ENCODE measurements at places on chromosomes 12 and 14.

GRCh38 chr14:60839657-60840056 lies 105.1 kb downstream of the MNAT1 start:
- DNase-seq: no peak

DNA sequence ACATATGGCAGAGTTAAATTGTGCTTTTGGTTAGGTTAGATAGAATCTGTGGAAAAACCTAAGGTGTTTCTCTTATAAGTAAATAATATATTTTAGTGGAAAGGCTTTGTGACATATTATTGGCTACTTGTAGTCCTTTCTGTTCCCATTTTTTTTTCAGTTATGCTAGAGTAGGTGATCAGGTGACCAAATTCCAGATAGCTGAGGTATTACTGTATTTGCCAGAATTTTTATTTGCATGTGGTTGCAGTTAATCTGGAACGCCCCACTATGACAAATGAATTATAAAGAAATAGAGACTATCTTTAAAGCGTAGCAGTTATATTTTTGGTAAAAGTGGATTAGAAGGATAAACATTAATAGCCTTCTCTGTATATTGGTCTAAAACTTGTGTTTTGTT lies 52.0 kb downstream of the ARHGAP5 start:
- DNase-seq: no peak

- no peak for DNase-seq
Measured at GRCh38 chr14:41875116-41875515, 268.4 kb downstream of the LRFN5 start.

GRCh38 chr14:101620821-101621785 lies 59.8 kb downstream of the DIO3 start:
- no peak for DNase-seq

DNA sequence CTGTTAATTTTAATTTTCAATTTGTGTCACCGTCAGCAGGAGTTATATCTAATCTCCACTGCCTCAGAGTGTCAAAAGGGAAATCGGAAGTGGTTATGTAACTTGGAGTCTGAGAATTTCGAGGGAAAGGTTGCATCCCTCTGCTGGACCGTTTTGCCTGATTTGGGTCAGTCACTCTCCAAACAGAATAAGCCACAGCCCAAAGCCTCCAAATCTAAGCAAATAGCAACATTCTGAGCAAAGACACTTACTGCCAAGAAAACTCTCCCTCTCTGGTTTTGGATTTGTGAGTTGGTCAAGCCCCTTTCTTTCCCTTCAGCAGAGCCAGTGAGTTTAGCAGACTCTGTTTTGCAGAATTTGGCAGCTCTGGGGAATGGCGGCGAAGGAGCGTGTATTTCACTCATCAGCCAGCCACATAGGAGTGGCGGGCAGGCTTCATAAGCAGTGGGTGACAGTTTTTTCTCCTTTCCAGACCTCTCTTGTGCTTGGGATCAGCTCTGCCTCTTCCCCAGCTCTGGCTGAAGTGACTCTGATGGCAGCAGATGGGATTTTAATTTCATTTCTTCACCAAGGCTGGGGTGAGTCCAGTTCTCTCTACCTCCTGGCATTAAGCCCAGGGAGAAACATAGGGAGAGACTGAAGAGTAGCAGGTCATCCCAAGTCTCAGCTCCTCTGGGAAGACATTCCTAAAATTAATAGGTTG lies 218.7 kb upstream of the NOS1 start:
- no peak for DNase-seq

DNA sequence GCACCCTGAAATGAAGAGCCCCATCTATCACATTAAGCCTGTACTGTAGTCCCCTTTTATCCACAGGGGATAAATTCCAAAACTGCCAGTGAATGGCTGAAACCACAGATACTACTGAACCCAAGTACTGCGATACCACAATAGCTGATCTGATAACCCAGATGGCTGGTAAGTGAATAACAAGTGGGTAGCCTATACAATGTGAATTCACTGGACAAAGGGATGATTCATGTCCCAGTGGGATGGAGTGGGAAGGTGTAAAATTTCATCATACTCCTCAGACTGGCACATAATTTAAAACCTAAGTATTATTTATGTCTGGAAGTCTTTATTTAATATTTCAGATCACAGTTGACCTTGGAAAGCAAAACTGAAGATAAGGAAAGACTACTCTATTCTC lies 201.3 kb downstream of the GPHN start:
- no peak for DNase-seq

GRCh38 chr12:117664169-117664568 lies 302.7 kb upstream of the NOS1 start:
- no peak for DNase-seq

DNA sequence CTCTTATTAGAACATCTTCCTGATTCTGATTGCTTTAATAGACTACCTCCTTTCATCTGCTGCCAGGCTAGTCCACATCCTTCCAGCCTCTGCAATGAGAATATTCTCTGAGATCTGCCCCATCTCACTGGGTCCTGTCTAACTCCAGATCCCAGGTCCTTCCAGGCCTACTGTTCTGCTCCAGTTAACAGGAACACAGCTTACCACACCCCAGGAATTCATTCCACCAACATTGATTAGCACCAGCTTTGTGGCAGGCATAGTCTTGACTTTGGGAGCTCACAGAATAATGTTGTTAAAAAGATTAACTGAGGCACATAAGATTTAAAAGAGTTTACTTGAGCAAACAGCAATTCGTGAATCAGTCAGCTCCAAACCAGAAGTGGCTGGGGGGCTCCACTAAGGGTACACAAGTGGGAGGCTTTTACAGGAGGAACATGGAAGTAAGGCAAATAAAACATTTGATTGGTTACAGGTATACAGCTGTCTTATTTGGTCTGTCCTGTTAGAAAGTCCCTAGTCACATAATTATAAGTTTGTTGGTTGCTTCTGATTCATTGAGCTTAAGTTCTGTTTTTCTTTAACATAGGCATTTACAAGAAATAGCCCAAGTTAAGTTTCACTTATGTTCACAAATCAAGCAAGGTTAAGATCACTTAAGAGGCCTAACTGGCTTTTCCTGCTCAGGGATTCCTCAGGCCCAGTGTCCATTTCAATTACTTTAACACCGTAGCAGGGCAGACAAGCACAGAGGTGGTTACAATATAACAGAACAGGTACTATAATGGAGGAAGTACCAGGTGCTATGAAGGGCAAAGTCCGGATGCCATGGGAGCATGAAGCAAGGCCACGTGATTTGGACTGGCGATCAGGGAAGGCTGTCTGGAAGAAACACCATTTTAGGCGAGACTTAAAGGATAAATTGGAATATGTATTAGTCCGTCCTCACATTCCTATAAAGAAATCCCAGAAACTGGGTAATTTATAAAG lies 12.2 kb upstream of the MYH7 start:
- no peak for DNase-seq

DNA sequence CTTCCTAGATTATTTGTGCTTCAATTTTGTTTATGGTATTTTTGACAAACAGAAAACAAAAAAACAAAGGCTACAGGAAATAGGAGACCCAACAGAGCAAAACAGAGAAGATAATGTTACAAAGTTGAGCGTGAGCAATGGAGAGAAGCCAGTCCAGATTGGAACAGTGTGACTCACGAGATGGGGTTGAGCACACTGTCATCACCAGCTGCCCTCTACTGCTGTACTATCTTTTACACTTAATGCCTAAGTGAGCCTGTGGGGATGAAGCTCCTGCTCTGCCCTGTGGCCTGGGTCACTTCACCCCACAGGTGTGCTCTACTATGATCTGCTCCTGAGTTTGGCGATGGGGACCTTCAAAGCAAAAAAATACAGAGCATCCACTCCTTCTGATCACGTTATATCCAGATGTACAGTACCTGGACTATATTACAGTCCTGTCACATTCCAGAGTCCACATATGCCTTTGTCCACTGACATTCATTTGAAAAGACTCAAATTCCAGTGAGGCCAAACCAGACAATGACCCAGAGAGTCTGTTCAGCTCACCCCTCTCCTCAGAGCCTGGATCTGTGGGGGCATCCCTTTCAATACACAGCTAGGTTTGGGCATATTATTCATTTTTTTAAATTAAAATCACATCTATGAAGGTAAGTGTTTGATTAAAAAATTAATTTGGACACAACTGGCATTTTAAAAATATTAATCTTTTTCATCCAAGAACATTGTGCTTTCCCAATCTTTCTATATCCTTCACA lies 4.4 kb downstream of the IPO8 start:
- no peak for DNase-seq

- no peak for DNase-seq
Measured at GRCh38 chr12:132227118-132227517, 82.9 kb downstream of the NOC4L start.

GRCh38 chr12:91379051-91379775 lies 196.6 kb upstream of the DCN start:
- DNase-seq: no peak

DNA sequence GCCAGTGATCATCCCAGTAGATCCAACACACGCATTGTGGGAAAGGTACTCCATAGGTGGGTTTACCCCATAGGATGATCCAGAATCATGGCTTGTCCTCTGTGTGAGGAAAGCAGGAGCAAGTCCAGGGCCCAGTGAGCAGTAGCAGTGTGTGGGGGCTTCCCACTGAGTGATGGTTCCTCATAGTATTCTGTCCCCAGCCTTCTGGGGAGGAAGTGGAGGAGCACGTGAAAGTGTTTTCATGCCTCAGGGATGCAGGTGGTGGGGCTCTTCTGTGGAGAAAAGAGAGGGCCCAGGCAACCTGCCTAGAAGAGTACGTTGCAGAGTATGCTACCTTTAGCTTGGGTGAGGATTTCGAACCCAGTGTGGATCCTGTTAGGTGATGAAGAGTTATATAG lies 56.5 kb downstream of the SUSD6 start:
- DNase-seq: no peak

- DNase-seq: no peak
Measured at GRCh38 chr14:65301862-65302539, 110.5 kb upstream of the FUT8 start.

GRCh38 chr12:67042697-67043131 lies 226.4 kb upstream of the CAND1 start:
- no peak for DNase-seq

GRCh38 chr14:87686746-87687145 lies 306.2 kb downstream of the GALC start:
- DNase-seq: no peak

DNA sequence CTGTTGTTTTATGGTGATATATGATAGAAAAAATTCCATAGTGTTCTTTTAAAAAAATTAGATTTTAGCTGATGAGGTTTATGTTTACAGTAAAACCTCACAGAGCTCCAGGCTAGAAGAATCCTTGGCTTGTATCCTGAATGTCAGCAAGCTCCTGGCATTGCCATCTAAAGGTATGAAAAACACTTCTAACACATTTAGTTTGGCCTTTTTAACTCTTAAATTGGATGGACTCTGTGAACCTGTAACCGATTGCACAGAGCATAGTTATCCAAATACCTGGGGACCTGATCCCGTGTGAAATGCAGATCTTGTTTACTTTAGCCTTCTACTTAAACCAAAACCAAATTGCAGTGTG lies 241.1 kb upstream of the DCN start:
- no peak for DNase-seq

Data from CD4-positive, alpha-beta T cell treated with Interleukin-15 for 1 hour (primary cell).